ENCODE measurements at places on chromosomes 7 and 10.

GRCh38 chr10:50362547-50363125, 111.3 kb upstream of the ASAH2 start:
- DNase-seq: no peak

- DNase-seq: no peak
These were observed 63.4 kb downstream of the RNF32 start for GRCh38 chr7:156703773-156704482.

DNA sequence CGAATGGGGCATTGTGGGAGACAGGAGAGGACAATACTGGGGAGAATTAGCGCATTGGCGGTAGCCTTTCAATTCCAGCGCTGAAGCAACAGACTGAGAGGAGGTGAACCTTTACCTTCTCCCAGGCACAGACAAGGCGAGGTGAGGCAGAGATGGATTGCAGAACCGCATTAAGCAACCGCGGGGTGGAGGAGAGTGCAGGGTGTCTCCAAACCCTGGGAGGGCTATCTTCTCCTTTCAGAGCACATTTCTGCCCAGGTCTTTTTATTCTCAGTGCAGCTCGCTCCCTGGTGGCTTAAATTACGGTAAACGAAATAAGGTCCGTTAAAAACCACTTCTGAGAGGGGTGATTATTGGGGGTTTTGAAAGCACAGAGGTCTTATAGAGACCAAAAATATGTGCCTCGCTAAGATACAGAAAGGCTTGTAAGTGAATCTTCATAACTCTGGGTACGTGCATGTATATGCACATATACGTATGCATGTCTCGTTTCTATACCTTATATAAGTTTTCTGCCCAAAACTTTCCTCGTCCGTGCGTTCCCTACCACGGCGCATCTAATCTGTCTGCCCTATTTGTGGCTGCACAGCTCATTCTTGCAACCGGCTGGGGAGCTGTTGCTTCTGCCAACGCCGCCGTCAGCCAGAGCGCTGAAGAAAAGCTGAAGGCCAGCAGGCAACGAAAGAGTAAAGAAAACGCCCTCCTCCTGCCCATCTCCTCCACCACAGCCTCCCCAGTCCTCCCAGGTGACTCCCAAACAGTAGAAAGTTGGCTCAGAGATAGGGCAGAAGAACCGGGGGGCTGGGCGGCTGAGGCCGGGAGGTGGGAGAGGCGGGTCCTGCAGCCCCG, 895 bp upstream of the ZNF804B start:
- peak; percentile 21 for DNase-seq

DNA sequence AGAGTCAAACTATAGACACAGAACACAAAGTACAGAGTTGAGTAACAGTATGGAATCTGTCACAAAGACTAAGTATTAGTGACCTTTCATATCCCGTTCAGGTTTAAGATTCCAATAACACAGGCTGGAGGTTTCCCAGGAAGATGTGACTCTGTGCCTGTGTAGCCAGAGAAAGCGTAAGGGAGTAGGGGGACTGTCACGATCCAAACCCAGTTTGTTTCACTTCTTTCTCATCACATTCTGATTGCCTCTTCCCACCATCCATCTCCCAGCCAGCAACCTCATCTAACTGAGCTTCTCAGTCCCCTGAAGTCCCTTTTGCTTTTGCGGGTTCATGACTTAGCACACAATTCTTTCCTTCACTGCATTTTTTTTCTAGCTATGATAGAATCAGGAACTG, 76.4 kb upstream of the NPVF start:
- no peak for DNase-seq

GRCh38 chr7:76293407-76293901, 9.0 kb upstream of the HSPB1 start:
- DNase-seq: no peak

- no peak for DNase-seq
These were observed 89.2 kb upstream of the BTBD16 start for GRCh38 chr10:122181876-122182275.

GRCh38 chr7:109616551-109617069, 1046.9 kb downstream of the DNAJB9 start:
- DNase-seq: no peak

- no peak for DNase-seq
These were observed 51.1 kb downstream of the HYCC1 start for GRCh38 chr7:22962775-22963350.

GRCh38 chr7:70446448-70447143, 685.3 kb upstream of the GALNT17 start:
- no peak for DNase-seq

DNA sequence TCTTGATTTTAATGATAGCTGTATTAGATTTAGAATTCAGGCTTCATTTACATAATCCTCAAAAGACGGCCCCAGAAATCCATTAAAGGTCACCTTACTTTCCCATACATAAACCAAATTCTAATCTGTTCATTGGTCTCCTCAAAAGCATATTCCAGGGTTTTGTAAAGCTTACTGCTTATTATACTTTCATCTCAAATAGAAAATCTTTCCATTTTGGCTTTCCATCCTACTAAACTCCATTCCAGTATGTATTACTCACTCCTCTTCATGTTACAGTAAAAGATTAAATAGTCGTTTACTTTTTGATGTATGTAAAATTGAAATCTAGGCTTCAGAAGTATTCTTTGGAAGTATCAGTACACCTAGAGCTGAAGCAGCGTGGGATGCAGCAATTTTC, 143.5 kb upstream of the LRRN3 start:
- no peak for DNase-seq

DNA sequence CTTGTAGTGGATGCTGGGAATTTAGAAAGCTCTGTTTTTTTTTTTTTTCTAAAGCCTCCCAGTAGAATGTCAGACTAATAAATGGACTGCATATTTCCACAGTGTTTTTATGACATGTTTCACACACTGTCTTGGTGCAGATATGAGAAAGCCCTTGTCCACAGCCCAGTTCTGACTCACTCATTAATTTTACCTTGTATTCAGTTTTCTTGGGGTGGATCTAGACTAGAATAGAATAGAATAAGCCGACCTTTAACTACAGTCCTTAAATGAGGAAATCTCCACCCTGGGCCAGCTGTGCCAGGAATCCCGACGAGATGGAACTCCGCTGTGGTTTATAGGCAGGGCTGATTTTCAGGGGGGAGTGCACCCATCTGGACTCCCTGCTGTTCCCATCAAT, 274.7 kb downstream of the NRG3 start:
- no peak for DNase-seq

GRCh38 chr7:1033546-1034145, 10.7 kb upstream of the GPR146 start:
- DNase-seq: no peak

DNA sequence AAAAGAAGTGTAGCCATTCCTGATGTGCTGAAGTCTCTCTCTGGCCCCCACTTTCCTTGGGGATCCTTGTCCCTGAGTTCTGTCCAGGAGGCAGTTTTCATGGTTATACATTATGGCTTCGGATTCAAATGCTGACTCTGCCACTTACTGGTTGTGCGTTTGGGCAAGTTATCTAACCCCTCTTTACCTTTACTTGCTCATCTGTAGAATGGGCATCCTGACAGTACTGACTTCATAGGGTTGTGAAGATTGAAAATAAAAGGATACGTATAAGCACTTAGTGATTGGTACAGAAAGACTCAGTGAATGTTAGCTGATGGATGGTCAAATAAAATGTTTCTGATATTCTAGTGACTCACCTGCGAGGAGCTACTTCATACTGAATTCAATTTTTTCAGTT, 65.1 kb downstream of the TACR2 start:
- no peak for DNase-seq

DNA sequence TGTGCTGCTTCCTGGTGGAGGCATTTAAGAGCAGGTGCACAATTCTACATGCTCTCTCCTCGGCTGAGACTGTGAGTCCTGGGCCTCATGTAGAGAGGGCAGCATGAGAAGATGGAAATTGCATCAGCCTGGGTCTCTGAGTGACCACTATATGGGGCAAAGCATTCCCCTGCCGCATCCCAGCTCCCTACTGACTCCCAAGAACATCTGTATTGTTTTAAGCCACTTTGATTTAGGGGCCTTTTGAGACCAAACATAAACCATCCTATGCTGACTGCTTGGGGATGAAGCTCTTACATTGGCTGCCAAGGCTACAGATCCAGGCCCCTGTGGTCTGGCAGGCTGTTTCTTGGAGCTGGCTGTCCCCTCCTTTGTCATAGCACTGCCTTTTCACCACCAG, 101.3 kb upstream of the TBX20 start:
- no peak for DNase-seq

GRCh38 chr10:85547460-85548023, 819.1 kb downstream of the GRID1 start:
- no peak for DNase-seq

DNA sequence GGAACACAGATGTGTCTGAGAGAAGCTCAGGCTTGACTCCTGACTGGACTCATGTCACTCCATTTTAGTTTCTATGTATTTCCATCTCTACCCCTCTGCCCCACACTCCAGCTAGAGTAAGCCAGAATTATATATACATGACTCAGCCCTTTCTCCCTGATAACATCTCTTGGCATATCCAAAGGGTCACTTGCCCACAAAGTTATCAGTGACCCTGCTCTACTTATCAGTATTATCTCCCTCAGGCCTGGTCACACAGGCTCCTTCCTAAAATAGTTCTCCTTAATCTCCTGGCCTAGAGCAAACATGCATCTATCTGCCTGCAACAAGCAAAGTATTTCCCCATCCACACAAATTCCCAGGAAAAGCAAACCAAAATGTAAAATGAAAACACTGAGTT, 598.3 kb downstream of the SUGCT start:
- no peak for DNase-seq

DNA sequence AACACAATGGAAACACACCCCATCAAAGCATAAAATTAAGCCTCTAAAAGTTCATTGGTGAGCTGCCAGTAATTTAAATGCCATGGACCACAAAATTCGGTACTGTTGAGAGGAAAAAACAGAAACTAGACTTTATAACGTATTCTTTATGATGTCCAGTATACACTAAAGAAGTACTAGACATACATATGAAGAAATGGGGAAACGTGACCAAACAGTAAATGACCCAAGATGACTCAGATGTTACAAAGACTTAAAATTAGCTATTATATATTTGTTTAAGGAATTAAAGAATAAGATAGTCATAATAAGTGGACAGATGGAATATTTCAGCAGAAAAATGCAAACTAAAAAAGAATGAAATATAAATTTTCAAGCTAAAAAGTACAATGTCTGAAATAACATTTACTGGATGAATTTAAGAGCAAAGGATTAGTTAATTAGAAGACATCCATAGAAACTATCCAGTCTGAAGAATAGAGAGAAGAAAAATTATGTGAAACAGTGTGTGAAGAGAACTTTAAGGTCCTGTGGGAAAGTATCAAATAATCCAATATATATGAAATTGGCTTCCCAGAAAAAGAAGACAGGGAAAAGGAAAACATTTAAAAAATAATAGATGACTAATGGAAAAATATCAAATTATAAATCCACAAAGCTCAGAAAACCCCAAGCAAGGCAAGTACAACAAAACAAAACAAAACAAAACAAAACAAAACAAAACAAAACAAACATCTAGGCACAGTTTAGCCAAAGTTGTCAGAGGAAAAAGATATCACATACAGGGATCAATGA, 69.4 kb downstream of the SAMD9 start:
- DNase-seq: no peak

DNA sequence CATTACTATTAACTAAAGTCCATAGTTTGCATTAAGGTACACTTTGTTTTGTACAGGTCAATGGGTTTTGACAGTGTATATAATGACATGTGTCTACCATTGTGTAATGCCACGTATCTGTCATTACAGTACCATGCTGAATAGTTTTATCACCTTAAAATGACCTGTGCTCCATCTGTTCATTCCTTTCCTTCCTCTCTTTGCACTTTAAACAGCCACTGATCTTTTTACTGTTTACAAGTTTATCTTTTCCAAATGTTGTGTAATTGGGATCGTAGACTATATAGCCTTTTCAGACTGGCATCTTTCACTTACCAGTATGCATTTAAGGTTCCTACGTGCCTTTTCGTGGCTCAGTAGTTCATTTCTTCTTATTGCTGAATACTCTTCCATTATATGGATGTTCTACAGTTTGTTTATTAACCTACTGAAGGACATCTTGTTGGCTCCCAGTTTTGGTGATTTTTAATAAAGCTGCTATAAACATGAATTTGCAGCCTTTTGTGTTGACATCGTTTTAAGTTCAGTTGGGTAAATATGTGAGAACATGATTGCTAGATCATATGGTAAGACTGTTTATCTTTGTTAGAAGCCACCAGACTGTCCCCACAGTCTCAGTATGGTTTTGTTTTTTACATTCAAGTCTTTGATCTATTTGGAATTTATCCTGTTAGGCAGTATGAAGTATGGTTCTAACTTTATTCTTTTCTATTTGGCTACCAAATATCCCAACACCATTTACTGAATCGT, 24.7 kb downstream of the STAM start:
- no peak for DNase-seq

- DNase-seq: peak; percentile 86
These were observed 37.0 kb downstream of the RPA3 start for GRCh38 chr7:7681191-7681935.

GRCh38 chr7:156820445-156821063, 72.4 kb downstream of the LMBR1 start:
- DNase-seq: no peak

- no peak for DNase-seq
These were observed 110.2 kb downstream of the MYO3A start for GRCh38 chr10:26044141-26044749.
